ENCODE measurements at places on chromosomes 4 and X. TPM values are rescaled to one million over a fixed set of nuclear protein-coding genes. Genes with fewer than 3 reads are reported as not detected.

- no peak for DNase-seq
These were observed 381.3 kb upstream of the INTU start for GRCh38 chr4:127251423-127251822.

DNA sequence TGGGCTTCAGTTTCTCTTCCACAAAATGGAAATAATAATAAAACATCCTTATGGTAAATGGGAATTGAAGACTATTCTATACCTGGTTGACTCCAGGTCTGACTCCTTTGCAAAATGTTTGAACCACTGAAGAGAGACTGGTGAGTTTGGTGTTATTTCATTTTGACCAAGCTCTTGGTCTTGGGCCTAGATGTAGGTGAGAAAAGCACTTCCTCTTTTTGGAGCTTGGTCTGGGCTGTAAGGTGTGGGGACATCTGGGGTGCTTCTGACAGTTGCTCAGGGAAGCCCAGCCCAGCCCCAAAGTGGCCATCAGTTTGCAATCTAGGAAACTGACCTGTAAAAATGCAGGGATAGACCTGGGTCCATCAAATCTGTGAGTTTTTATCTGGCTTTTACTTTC, 26.8 kb upstream of the SOD3 start:
- DNase-seq: no peak

Gene VCX2
- not detected for polyA plus RNA-seq

DNA sequence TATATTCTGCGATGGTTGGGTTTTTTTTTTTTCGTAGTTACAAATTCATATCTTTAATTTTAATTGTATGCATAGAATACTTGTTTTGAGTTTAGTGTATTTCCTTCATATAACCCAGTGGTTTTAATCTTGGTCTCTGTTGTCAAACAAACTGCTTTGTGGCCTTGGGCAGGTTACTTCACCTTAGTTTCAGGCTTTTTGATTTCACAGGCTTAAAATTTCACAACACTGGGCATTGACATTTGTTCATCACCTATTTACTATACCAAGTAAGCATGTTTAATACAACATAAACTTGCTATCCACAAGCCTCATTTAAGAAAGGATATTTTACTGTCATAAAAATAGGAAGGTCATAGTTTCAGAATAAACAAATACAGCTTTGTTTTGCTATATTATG, 14.7 kb downstream of the RAPGEF2 start:
- DNase-seq: no peak

Gene HELT
- polyA plus RNA-seq: not detected

Gene CLNK
- not detected for polyA plus RNA-seq

Gene AMOT
- 1.0 TPM for polyA plus RNA-seq

All from BJ (cell line).